ENCODE measurements at places on chromosomes 2 and 18.

DNA sequence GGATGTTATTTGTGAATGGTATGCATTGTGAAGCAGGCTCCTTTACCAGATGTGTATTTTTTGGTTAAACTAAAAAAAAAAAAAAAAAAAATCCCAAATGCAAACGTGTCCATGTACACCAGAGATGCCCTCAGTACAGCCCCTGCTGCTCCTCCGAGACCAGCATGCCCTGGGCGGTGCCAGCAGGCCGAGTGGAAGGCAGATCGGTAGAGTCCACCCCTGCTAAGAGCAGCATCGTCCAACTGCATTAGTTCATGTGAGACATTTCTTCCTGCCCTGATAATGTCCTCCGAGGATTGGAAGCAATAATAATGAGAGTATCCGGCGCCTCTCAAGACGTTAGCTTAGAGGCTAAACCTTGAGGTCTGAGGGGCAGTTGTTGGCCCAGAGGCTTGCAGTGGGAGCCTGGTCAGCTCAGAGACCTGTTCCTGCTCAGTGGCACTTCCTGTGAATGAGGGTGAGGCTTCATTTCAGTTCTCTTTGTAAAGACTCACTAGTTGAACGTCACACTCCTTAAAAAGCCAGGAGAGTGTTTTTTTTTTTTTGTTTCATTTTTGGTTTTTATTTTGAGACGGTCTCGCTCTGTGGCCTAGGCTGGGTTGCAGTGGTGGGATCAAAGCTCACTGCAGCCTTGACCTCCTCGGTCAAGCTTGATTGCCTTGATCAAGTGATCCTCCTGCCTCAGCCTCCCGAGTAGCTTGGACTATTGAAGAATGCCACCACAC is 5.6 kb downstream of the SLC66A3 start:
- DNase-seq, result no peak

DNA sequence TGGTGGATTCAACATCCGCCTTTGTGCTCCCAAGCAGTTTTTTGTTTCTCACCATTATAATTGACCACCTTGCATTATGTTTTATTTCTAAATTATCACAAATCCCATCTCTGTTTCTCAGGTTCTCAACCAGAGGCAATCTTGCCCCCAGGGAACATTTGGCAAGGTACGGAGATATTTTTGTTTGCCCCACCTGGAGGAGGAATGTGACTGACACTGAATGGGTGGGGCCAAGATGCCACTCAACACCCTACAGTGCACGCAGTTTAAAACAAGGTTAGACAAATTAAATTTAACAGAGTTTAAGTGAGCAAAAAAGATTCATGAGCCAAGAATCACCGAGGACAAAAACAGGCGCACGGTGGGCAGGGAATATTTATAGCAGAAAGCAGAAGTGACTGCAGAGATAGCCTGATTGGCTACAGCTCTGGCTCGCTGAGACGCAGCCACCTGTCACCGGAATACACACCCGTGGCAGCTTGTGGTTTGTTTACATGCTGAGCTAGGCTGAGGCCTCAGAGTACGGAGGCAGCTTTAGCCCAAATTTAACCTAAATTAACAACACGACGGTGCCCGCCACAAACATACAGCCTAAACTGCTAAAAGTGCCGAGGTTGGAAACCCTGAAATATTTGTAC is 150.0 kb upstream of the ALKAL2 start:
- DNase-seq, result no peak

- peak; percentile 9 for DNase-seq
These were observed 176.7 kb upstream of the SMAD2 start for GRCh38 chr18:48106976-48107781.

GRCh38 chr2:84234103-84234502 is 225.0 kb downstream of the SUCLG1 start:
- DNase-seq, result peak; percentile 5

DNA sequence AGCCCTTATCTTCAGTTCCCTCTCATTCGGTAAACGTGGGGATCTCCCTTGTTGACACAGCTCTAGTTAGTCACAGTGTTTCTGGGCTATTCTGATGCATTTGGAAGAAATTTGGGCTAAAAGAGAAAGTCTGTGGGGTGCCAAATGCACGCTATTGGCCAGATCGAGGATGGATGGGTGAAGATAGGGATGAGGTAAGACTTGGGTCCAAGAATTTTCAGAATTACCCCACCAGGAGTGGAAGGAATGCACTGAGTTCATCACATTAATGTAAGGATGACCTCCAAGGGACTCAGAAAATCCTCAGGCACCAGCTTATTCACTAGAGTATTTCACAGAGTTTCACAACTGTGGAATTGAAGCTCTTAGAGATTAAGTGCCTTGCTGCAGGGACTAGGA is 49.3 kb downstream of the NRP2 start:
- DNase-seq, result no peak

- peak; percentile 89 for DNase-seq
These were observed 59.8 kb downstream of the SLC4A3 start for GRCh38 chr2:219687272-219687671.

DNA sequence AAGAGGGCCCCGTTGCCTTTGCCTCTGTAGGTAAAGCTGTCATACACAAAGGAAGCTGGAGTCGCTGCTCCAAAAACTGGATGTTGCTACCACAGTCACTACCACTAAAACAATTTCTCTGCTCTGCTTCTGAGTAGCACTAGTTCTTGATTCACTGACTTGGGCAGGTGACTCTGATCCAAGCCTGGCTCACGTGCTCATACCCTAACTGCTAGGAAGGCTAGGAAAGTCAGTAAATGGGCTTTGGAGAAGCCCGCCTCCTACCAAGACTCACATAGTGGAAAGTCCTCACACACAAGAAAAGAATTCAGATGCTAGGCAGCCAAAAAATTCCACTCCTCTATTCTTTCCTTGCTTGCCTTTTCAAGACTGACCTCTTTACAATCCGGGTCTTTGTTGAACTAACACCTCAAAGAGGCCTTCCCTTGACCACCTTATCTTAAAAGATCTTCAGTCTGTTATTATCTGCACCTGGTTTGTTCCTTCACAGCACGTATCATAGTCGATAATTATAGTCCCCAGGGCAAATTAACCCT is 11.4 kb upstream of the DYNC1I2 start:
- no peak for DNase-seq

DNA sequence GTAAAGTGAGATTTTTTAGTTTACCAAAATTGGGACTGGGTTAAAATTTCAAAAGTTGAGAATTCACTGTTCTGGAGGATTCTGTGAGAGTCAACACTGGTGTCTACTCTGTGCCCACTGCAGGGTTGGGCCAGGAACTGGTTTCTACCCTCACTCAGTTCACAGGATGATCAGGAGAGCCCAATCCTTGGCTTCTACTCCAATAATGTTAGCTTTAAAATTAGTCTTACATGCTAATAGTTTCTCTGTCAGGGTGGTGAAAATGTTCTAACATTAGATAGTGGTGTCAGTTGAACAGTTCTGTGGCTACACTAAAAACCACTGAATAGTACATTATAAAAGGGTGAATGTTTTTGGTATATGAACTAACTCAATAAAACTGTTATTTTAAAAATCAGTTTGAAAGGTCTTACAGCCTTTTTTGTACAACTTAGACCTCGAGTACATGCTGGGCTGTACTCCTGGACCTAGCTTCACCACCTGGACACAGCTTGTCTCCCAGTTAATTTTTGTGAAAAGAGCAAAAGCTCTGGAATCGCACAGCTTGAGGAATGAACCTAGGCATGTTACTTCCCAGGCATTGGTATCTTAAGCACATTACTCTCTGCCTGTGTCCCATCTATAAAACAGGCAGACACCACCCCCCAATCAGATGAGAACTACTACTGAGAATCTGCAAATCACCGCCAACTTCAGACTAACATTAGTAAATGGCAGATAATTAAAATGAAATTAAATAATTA is 44.4 kb downstream of the ACVR1 start:
- DNase-seq, result no peak

DNA sequence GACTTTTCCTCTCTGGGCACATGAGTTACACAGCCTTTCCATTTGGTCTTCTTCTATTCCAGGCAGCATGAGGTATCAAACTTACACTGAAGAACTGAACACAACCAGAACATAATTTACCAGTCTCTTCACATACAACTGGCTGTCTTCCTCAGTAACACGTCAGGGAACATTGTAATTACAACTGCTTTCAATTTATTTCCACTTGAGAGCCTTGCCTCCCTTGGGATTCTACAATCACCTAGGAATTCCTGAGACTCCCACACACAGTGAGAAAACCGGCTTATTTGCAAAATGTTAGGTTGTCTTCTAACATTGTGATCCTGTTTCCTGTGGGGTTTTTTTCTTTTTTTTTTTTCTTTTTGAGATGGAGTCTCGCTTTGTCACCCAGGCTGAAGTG is 149.9 kb downstream of the TMX3 start:
- DNase-seq, result no peak

DNA sequence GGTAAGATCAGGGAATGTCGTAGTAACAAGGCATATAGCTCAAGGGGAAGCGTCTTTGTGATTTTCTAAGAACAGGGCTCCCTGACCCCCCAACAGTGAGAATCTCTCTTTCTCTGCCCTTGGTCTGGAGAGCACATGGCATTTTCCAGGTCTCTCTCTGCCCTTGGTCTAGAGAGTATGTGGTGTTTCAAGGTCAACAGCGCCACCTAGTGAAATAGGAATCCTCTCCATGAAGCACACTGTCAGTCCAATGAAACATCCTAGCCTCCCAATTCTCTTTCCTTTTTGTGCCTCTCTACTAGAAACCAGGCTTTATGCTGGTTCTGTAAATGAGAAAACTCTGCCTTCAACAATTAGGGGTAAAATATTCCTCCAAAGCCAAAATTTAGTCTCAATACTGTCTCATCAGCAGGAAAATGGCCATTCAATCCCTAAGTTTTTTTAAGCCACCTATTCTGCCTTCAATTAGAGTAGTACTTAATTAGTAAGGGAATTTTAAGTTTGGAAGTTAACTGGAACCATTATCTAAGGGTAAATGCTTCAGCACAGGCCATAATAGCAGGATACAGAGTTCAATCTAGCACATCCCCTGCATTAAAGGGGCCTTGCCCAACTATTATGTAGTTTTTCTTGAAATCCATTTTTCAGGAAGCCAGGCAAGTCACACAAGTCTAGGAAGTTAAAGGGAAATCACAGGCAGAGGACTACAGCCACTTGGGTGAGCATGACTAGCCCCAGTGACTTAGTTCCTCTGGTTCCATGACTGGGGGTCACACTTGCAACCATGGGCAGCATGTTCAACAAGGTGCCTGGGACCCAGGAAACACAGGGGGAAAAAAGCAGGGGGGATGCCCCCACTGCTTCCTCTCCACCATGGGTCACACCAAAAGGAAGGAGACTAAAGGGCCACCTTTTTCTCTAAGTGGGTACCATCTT is 12.4 kb downstream of the DYM start:
- DNase-seq, result peak; percentile 61

DNA sequence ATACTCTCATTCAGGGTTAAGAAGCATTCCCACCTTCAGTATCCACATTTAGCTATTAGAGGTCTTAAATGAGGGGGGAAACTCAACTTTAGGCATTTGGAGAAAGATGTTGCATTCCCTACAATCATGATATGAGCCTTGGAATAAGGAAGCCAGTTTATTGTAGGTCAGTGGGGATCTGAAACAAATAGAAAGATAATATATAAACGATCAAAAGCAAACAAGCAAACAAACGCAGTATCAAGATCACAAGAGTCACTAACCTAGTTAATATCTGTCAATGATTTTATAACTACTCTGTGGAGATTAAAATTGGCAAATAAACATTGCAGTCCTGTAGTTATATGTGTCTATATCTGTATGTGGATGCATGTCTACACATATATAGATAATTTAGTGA is 152.4 kb upstream of the LRATD1 start:
- DNase-seq, result no peak

DNA sequence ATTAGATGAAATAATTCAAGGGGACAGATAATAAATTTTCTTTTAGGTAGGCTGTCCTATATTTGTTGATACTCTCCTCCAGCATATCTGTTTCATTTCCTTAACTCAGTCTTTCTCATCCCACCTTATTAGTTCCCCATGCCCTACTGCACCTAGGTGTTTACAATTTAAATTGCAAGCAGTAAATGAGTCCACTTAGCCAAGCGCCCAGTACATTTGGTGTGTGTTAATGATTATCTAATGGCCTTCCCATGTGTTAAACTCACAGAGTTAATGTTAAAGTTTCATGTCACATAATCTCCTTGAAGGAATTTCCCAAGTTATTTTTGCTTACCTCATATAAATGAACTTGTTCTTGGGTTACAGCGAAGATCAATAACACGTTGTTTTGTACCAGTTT is 31.2 kb downstream of the ITGB6 start:
- DNase-seq, result no peak

DNA sequence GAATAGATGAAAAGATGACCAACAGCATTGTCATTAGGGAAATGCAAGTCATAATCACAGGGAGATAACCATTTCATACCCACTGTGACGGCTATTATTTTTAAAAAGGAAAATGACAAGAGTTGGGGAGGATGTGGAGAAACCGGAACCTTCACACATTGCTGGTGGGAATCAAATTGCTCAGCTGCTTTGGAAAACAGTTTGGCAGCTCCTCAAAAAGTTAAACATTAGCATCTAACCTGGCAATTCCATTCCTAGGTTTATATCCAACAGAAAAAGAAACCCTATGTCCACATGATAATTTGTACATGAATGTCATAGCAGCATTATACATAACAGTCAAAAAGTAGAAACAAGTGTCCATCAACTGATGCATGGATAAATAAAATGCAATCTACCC is 58.2 kb downstream of the KCNG3 start:
- no peak for DNase-seq

DNA sequence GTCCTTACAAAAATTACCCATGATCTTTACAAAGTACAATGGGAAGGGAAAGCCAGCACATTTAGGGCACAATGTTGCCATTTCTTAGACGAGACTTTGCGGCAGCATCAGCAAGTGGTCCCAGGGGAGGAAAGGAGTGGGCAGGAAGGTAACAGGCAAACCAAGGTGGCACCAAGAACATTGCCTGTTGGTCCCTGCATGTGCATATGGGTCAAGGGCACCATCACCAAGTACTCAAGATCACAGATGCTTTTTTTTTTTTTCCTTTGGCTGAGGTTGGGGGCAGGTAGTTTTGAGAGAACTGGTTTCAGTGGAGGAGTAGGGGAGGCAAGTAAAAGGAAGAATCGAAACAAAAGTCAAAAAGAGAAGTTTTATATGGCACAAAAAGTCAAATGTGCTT is 752 bp upstream of the CYTIP start:
- no peak for DNase-seq

GRCh38 chr2:7027411-7027810 is 110.2 kb downstream of the RNF144A start:
- peak; percentile 38 for DNase-seq

DNA sequence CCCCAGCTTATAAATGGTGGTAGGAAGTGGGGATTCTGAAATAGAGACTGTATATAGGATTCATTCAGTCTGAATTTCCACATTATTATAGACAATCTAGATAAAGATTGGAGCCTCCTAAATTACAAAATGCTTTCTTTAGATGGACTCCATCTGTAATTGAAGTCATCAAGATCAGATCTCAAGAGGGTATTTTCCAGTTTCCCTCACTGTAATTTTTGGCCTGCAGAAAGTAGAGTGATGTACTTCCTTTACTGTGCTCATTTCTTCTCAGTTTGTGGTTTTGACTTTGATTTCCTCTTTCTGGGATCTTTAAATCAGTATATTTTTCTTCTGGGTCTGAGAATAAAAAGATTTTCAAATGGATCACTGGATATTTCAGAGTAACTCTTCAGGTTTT is 7.2 kb downstream of the BABAM2 start:
- DNase-seq, result no peak

Measured in M059J (cell line).